GM03348 (cell line): ENCODE measurements at places on chromosomes 16 and 17.

DNA sequence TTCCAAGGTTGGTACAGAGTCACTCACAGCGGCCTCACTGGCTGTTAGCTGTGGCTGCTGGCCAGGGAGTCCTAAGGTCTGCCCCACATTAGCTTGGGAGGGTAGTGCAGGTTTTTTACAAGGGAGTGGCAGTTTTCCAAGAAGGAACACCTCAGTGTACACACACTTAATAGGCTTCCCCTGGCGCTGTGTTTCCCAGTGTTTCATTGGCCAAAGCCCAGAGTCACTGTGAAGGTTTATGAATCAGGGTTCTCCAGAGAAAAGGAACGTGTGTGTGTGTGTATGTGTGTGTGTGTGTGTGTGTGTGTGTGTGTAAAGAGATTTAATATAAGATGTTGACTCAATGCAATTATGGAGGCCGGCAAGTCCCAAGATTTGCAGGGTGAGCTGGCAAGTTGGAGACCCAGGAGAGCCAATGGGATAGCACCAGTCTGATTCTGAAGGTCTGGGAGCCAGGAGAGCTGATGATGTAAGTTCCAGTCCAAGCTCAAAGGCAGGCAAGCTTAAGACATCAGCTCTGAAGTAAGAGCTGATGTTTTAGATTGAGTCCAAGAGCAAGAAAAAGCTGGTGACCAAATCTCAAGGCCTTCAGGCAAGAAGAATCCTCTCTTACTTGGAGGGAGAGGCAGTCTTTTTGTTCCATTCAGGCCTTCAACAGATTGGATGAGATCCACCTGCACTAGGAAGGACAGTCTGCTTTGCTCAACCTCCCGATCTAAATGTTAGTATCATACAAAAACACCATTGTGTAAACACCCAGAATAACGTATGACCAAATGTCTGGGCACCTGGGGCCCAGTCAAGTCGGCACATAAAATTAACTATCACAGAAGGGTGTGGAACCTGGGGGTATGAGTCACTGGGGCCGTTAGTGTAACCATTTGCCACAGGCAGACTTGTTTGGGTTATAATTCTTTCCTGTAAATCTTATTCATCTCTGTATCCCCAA is 206.8 kb downstream of the PRKCA start:
- DNase-seq, result peak; percentile 57

DNA sequence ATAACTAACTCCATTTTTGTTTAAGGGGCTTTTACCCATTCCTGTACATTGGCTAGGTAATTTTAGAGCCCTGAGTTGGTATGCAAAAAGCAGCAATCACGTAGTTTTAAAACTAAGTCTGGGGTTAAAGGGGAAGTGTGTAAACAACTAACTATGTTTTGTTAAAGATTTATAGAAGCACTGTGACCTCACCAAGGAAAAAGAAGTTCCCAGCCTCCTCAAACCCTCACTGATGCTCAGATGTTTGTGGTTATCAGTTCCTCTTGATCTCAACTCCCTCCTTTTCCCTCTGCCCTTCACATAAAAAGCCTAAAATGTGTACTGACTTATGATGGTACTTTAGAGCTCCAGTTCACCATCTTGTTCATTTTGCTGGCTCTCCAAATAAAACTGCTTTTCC is 119.9 kb upstream of the IRX6 start:
- no peak for DNase-seq

GRCh38 chr17:30832438-30833124 is 815 bp downstream of the ATAD5 start:
- DNase-seq, result no peak

DNA sequence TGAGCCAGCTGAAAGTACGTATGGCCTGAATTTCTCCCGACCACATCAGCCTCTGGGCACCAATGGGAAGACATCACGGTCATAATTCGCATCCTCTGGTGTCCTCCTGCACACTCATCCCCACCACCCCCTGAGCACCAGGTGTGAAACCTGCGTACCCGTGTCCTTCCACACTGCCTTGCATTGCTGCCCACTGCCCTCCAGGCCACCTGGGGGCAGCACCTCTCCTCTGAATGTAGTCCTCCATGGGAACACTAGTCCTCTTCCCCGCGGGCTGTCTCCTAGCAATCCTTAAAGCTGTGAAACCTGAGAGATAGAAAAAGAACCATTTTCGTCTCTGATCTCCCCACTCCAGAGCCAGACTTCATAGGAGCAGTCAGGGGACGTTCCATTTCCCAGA is 125.5 kb downstream of the ZNF18 start:
- DNase-seq, result no peak

DNA sequence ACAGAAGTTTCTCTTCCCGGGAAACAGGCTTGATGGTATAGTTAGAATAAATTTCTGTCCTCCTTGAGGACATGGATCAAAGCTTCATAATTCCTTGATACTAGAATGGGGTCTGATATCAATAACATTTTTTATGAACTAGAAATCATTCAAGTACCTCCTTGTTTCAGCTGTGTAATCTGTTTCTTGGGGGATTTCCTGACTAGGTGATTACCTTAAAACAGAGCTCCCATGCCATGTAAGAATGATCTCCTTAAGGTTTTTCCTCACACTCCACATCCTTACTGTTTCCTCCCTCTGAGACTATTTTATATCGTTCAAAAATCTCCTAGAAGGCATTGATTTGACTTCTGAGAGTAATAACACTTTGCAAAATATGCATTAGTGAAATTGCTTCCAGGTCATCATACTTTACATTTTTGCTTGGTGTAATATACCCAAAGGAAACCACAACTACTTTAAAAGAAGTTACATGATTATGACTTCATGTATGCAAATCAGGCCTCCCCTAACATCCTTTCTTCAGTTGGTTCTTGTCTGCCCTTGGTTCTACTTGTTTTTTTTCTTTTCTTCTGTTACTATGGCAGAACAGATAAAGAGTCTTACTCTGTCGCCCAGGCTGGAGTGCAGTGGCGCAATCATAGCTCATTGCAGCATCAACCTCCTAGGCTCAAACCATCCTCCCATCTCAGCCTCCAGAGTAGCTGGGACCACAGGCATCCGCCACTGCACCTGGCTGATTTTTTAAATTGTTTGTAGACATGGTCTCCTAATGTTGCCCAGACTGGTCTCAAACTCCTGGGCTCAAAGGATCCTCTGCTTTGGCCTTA is 388.8 kb downstream of the ZFHX3 start:
- peak; percentile 9 for DNase-seq

- DNase-seq, result no peak
These were observed 135.5 kb downstream of the ABCC1 start for GRCh38 chr16:16084874-16085273.

- no peak for DNase-seq
These were observed 32.4 kb downstream of the CCL4 start for GRCh38 chr17:36136036-36136435.

DNA sequence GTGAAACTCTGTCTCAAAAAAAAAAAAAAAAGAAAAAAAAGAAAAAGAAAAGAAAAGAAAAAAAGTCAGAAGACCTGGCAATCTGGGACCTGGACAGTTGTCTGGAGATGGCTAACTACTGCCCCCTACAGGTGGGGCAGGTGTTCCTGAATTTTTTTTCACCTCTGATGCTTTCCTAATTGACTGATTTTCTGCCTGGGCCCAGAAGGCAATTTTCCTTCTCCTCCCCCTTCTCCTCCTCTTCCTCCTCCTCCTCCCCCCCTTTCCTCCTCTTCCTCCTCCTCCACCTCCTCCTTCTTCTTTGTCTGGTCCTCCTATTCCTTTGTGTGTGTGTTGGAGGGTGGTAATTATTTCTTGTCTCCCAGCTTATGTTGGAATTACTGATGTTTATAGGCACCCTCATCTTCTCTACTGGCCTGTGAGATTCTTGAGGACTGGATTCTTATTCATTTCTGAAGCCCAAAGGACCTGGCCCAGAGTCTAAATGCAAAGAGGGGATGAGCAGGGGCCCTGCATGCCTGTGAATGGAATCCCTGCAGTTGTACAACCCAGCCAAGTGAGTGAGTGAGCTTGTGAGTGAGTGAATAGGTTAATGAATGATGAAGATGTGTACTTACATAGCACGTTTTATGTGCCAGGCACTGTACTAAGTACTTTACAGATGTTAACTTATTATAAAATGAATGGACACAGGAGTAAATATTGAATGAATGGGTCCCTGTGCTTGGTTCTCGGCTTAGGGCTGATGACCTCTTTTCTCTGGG is 26.9 kb downstream of the IRX5 start:
- peak; percentile 33 for DNase-seq

DNA sequence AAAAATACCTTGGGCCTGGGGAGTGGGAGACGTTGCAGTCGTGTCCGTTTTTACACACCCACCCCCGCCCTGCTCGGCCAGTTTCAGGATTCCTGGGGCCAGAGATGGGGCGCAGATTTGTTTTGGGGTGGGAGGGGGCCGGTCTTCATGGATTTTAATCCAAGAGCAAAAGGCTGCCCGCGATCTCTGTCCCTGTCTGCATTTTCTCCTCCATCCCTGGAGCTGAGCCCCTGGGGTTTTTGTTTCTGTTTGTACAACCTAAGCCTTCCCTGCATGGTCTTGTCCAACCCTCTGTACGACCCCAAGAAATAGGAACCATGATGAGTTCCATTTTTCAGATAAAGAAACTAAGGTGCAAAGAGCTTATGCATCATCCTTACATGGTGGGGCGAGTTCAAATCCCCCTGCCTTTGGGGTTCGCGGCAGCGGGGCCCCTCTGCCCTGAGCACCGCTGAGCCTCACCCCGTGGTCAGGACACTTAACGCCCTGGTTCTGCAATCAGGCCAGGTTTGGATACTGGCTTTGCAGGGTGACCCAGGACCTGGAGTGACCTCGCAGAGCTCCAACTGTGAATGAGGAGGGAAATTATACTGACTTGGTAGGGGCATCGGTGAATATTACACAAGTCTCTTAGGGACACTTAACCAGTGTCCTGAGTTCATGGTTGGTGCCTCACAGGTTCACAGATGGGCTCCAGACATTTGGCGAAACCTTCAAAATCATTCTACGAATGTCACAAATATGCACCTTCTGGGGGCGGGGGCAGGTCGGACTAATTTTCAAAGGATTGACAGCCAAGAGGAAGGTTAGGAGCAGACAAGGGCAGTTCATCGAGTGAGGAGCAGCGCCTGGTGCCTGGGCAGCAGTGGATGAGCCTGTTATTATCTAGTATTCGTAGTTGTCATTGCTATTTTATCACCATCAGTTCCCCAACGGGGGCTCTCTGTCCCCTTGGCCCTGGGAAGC is 4.1 kb upstream of the FOXF1 start:
- DNase-seq, result no peak

- DNase-seq, result peak; percentile 75
These were observed 46.4 kb downstream of the DNAH3 start for GRCh38 chr16:21103941-21104860.

GRCh38 chr16:81758376-81758775 is 20.7 kb upstream of the PLCG2 start:
- DNase-seq, result no peak

DNA sequence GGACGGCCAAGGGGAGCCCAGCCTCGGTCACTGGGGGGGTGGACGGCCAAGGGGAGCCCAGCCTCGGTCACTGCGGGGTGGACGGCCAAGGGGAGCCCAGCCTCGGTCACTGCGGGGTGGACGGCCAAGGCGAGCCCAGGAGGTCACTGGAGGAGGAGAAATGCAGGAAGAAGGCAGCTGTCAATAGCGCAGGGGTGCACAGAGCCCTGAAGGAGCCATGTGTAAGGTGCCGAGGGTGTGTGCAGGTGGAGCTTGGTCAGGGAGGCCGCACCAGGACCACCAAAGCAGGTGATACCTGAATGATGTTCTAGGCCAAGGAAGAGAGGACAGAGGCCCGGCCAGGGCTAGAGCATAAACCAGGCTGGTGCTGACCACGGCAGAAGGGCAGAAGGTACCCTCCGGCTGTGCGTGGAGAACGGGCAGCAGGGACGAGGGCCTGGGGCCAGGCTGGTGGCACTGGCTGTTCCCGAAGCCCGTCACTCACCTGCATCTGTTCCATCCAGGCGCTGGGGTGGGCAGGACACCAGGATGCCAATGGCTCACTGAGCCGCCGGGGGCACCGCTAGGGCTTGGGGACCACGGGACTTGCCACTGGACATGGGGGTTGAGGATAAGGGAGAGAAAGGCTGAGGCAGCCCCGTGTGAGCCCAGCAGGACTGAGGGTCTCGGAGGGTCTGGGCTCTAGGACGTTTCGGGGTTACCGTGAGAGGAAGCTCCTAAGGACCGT is 5.9 kb upstream of the CCDC57 start:
- no peak for DNase-seq

DNA sequence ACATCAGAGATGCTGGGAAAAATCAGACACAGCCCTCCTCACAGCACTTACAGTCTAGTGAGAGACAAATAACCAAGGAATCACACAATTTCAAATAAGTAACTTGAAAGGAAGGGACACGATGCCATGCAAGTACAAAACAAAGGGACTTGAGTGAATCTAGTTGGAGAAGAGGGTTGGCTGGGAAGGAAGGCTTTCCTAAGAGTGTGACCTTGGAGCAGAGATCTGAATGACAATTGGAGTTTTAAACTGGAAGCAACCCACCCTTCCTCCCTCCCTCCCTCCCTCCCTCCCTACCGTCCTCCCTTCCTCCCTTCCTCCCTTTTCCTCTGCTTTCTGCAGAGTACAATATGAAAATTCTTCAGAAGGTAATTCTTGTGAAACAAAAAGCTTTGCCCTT is 31.1 kb downstream of the ADAMTS18 start:
- no peak for DNase-seq

GRCh38 chr17:68423251-68423650 is 34.0 kb downstream of the WIPI1 start:
- no peak for DNase-seq
